ENCODE measurements at places on chromosomes 3 and 15.

GRCh38 chr3:110758208-110758607 lies 313.4 kb upstream of the NECTIN3 start:
- DNase-seq = no peak

GRCh38 chr3:138406606-138407005 lies 27.8 kb upstream of the ESYT3 start:
- no peak for DNase-seq

DNA sequence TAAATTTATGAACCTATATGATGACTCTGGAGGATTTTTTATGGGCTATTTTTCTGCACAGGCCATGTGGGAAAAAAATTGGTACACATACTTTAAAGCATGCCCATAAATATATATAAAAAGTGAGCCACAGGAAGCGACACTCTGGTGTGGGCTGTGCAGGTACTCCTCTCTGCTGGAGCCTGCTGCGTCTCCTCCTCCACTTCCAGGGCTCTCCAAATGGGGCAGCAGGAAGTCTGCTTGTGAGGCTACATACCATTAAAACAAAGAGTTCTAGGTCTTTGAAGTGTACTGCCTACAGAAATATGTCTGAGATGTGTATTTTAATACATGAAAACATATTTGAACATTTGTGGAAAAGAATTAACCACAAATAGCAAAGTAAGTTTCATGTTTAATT lies 135.1 kb downstream of the CTNNB1 start:
- DNase-seq = no peak

DNA sequence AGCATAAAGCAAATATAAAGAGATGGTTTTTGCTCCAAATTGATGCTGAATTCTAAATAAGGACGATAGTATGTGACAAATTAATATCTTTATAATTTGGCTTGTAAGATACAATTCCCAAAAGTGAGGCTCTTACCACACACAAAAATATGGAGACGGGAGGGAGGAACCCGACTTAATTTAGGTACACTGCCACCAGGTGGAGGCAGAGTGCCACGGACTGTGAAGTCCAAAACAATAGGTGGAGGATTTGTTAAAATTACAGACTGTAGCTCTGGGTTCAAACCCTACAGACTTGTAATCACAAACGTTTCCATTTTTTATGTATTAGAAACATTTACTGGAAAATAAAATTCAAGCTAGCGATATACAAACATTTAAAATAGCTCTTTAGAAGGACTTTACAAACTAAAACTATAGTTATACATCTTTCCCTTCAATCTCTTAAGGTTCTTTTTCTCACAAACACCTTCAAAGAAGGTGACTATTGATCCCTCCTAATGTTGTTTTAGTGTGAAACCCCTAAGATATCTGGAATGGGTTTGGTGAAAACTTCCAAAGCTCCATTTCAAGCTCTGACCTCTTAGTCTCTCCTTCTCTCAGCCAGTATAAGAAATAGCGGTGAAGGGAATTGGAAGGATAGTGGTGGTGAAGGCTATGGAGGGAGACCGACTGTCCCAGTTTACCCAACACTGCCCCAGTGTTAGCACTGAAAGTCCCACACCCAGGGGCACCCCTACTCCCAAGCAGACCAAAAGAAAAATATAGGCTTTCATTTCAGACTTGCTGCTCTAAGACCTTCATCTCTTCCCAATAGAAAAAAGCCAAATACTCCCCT lies 89.7 kb downstream of the AQP9 start:
- DNase-seq = peak; percentile 81

GRCh38 chr15:33344111-33344510 lies 33.3 kb downstream of the RYR3 start:
- DNase-seq = no peak

GRCh38 chr3:30286007-30286669 lies 320.3 kb upstream of the TGFBR2 start:
- peak; percentile 4 for DNase-seq

GRCh38 chr3:100902572-100902971 lies 90.6 kb downstream of the ABI3BP start:
- no peak for DNase-seq

GRCh38 chr15:76289582-76289981 lies 21.7 kb downstream of the ETFA start:
- DNase-seq = peak; percentile 79

- DNase-seq = no peak
These were observed 292.5 kb downstream of the ZPLD1 start for GRCh38 chr3:102727340-102727739.

- no peak for DNase-seq
These were observed 61.5 kb upstream of the TCF12 start for GRCh38 chr15:56856934-56857333.

DNA sequence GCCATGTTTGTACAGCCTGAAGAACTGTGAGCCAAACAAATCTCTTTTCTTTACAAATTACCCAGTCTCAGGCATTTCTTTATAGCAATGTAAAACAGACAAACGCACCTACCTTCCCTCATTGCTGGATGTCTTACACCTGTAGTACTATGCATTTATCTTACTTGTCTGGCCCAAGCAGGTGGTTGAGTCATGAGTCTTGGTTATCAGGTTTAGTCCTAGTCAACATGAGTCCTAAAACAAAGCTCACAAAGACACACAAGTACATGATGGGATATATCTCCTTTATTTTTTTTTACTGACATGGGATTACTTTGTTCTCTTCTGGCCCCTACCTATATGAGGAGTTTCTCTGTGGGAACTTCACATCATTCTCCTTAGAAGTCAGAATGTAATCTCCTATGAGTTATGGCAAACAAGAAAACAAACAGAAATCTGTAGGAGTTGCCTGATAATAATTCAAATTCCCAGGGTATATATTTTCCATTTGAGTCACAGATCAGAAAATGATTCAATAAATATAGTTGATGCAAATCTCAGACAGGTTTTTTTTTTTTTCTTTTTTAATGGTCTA lies 33.6 kb upstream of the PLSCR2 start:
- no peak for DNase-seq

DNA sequence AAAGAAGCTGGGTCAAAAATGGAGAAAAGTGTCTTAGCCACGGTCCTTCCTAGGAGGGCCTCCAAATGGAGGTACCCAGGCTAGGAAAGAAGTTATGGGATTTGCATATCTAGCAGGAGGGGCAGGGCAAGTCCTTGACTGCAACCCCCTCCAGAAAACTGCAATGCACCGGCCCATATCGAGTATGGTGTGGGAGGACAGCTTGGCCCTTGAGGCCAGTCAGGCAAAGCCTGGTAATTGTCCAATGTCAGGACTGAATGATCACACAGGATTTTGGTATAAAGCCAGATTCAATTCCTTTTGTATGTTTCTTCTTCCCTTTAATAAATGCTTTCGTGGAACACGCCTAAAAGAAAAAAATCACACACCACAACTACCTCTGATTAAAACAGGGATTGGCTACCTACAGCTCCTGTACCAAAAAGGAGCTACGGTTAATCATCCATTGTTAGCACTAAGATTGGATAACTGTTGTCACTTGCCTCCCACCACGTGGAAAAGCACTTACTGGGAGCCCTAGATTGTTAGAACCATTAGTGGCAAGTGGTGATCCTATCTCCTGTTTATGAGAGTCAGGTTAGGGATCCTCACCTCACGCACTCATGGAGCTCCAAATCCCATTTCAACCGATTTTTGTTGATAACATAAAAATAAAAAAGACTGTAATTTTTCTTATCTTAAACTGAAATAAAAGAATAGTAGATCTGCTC lies 1.2 kb downstream of the ZNF770 start:
- DNase-seq = peak; percentile 49

DNA sequence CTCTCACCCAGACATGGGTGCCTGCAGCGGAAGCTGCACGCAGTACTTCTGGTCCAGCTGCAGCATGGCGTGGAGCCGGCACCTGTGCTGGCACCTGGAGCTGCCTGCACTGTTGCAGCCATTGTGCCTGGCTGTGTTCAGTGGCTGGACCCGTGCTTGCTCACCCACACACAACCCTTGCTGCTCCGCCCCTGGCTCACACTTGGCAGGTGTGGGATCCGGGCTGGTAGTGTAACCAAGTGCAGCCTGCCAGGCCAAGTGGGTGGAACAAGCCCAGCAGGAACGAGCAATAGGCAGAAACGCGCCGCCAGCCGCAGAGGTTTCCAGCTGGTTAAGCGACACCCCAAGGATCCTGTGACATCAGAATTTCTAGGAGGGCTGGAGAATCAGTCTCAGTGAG lies 11.2 kb upstream of the SCAPER start:
- no peak for DNase-seq

DNA sequence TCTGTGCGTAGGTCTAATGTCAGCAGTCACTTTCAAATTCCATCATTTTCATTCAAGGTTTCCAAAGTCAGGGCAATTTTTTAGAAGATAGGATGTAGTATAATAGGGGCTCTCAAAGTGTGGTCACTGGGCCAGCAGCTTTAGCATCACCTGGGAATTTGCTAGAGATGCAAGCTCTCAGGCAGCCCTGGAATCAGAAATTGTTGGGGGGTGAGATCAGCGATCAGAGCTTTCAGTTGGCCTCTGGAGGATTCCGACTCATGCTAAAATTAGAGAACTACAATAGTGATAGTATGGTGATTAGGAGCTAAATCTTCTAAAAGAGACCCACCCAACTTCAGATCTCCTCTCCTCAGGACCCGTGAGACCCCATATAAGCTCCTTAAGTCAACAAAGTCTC lies 2.4 kb upstream of the FRMD4B start:
- DNase-seq = no peak

- DNase-seq = no peak
These were observed 178.2 kb upstream of the LPP start for GRCh38 chr3:187975561-187976364.

GRCh38 chr3:4751029-4751501 lies 228.2 kb upstream of the BHLHE40 start:
- no peak for DNase-seq

DNA sequence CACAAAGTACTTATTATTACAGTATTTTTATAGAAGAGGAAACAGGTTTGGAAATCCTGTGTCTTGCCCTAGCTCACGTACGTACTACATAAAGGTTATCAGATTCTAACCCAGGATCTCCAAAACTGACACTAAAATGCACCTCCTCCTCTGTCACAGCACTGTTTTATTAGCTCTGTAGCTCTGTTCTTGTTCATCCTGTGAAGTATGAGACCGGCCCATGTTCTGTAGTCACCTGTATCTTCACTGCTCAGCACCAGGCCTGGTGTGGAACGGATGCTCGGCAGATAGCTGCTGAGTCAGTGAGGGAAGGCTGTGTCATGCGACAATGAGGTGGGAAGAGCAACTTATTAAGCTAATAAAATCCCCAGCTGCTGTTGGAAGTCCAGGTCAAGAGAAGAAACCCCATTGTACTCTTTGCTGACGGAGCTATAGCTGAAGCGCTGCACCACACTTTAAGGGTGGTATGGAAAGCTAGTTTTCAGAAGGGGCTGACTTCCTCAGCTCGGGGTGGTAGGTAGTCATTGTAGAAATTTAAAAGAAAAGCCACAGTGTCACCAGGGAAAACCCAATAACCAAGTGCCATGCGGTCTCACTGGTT lies 22.8 kb downstream of the BCL2A1 start:
- DNase-seq = peak; percentile 6

Measured in hematopoietic multipotent progenitor cell treated with erythropoietin and hydrocortisone succinate and interleukin-3 and kit ligand, for 8 days (in vitro differentiated cells).